Retina (tissue), 1 donor: ENCODE measurements at places on chromosomes 1 and 21.

- no peak for DNase-seq
Measured at GRCh38 chr1:8373125-8373524, 55.2 kb downstream of the SLC45A1 start.

DNA sequence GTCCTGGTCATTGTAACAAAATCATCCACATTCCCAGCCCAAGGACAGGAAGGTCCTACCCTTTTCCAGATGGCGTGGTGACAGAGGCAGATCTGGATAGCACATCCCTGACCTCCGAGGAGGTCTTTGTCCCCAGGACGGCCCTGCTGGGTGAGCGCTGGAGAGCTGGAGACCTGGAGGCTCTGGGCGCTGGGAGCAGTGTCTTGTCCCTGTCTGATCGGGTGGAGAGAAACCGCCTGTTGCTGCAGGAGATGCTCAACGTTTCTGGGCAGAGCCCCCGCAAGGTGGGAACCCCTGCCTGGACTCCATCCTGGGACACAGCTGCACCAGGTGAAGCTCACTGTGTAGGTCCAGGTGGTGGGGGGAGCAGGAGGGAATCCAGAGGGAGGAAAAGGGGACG, 4.1 kb downstream of the KIAA1614 start:
- DNase-seq, result no peak

DNA sequence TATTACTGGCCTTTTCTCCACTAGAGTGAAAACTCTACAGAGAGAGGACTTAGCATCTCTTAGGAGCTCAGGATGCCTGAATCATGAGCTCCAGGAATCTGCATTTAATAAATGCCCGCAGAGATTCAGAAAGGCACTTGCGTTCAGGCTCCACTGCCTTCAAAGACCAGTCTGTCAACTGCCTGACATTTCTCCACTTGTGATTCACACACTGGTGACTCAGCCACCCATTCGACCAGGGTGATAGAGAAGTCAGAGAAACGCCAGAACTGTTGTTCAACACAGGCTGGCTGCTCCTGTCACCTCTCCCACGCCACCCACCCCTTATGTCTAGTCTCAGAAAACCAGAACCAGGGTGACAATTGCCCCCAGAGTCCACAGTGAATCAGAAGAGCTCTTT, 26.9 kb upstream of the LBR start:
- no peak for DNase-seq

DNA sequence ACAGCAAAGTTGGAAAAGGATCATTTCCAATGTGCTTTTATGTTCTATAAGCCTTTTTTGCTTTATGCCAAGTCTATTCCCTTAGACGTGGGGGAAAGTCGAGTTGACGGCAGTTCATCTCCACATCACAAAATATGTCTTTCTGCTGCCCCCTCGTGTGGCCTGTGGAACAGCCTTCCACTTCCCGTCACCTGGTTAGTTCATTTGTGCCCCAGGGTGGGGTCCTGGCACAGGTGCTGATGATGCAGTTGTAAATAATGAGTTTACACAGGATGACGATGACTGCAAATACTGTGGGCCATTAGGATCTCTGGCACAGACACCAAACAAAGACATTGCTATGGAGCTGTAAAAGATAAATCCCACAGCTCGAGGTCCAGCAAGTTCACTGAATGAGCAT, 10.0 kb upstream of the OTUD3 start:
- DNase-seq, result no peak

DNA sequence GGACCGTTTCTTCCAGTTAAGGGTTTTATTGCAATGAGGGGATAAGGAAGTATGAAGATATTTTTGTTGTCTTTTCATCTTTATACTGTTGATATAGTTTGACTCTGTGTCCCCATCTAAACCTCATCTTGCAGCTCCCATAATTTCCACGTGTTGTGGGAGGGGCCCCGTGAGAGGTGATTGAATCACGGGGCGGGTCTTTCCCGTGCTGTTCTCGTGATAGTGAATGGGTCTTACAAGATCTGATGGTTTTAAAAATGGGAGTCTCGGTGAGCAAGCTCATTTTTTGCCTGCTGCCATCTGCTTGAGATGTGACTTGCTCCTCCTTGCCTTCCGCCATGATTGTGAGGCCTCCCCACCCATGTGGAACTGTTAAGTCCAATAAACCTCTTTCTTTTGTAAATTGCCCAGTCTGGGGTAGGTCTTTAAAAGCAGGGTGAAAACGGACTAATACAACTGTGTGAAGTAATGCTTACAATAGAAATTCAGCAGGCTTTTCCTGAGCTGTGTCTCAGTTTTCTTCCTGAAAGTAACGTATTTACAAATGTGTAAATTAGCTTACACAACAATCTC, 377.3 kb downstream of the SIPA1L2 start:
- DNase-seq, result no peak

DNA sequence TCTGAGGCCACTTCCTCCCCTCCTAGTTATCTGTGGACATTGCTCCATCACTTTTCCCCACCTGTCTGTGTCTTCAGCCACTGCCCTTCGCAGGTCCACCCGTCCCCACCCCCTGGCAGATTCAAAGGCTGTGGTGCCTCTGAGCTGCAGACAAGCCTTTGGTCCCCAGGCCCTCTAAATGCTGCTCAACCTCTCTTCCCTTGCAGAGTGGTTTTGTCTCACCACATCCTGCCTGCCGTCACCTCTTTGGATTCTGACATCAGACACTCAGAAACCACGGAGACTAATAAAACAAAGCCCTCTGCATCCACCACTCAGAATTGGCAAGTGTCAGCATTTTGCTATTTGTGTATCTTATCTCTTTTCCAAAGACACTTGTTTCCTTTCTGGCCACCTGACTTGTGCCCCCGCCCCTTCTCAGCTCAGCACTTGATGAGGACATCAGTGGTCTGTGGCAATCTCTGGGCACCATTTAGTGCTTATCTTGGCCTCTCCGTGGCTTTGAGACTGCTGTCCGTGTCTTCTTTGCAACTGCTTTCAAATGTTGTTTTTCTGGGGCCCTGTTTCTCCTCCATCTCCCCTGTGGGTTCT, 7.7 kb downstream of the CNIH3 start:
- no peak for DNase-seq

GRCh38 chr1:62333441-62333840, 14.2 kb upstream of the KANK4 start:
- no peak for DNase-seq

DNA sequence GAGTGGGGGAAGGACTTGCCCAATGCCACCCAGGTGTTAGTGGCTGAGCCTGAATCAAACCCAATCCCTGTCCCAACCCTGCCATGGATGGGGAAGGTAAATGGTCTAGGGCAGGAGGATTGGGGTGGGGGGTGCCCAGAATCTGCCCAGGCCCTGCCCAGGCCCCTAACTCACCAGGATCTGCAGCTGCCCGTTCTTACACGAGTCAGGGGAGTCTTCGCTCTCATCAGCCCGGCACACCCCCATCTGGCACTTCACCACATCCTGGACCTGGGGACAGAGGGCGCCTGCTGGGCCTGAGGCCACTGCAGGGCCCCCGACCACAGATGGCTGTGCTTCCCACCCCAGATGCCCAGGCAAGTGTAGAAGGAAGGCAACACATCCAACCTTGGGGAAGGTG, 28.5 kb upstream of the COL16A1 start:
- DNase-seq, result no peak

GRCh38 chr1:62362926-62363325, 43.7 kb upstream of the KANK4 start:
- DNase-seq, result no peak

DNA sequence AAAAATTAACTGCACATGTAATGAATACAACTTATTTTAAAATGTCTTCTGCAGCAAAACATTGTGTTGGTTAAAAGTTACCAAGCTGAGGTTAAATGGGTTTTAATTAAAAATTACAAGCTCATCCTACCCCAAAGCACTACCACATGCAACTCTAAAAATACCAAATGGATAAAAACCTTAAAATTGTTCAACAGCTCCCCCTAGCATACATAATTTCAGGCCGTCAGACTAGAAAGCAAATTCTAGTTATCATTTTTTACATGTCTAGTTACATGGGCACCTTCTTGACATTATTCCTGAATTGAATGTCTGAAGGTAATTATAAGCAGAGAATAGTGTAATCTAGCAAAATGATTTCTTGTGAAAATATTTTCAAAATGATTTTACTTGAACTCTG, 176.5 kb downstream of the C1orf21 start:
- DNase-seq, result no peak

DNA sequence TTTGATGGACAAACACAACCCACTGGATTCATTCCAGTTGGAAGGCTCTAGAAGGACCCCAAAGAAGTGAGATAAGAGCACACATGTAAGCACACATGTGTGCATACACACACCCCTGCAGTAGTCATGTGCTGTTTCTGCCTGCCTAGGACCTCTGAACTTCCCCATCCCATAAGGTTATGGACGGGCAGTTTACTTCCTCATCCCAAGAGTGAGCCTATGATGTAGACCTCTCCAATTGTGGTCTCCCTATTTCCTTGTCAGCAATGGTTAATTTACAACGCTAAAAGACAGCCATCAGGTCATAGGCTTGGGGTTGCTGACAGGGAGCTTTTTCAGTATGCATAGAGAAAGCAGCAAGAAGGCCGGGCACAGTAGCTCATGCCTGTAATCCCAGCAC, 15.4 kb upstream of the ADAR start:
- no peak for DNase-seq

- DNase-seq, result no peak
Measured at GRCh38 chr21:36754241-36754898, 55.5 kb downstream of the SIM2 start.

DNA sequence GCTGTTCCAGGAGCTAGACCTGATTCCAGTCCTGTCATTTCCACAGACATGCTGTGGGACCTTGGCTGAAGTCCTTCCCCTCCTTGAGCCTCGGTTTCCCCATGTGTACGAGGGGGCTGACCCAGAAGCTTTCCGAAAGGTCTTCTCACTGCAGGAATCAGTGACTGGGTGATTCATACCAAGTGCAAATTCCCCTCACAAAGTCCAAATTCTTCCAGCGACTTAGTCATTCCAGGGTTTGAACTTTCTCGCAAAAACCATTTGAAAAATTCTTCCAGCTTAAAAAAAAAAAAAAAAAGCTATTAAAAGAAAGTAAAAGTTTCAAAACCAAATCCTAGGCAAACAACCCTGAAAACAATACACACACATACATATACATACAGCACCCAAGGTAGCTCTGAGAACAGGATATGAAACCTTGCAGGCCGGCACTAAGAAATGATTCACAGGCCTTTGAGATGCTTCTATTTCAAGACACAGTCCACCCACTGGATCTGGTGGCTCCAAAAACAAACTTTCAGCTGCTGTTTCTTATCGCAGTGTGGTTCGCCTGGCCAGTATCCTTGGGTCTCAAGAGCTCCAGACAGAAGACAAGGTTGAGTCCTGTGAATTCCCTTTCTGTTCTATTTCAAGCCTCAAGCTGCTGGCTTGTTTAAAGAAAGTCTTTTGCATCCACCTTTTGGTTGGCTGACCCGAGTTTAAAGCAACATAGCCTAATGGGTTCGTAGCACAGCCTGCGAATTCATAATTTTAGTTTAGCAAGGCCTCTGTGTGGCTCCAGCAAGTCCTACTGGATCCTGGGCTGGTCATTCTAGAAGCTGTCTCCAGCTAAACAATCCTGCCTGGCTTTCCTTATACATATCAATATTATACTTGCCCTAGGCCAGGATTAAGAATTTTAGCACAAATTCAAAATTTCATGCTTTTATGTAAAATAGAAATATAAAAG, 18.0 kb upstream of the ID3 start:
- no peak for DNase-seq

DNA sequence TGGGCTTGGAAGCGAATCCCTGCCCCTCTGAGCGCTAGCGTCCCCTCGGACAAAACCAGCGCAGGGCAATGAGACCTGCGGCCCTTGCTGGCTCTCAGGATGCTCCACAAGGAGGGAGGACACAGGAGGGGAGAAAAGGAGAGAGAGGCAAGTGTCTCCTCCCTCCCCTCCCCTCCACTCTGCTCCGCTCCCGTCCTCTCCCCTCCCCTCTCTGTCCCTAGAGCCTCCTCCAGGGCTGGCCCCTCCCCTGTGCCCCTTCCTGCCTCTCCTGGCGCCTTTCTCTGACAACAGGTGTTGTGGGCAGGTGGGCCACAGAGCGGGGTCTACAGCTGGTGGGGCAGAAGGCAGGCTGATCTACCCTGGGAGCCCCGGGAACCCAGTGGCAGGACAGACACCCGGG, 35.2 kb downstream of the TP73 start:
- DNase-seq, result no peak

DNA sequence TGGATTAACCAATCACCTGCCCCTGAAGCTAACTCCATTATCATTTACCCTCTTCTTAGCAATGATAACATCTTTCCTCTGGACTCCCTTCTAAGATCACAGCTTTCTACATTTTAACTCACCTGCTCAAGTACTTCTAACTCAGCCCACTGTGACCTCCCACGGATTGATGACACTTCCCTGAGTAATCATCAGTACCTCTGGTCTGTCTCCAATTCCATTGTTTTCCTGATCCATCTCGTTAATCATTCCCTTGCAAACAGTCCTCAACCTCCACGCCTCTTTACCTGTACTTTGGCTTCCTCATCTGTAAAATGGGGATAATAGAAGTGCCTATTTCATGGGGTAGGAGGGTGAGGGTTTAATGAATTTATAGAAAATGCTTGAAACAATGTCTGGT, 195.3 kb upstream of the APP start:
- no peak for DNase-seq

DNA sequence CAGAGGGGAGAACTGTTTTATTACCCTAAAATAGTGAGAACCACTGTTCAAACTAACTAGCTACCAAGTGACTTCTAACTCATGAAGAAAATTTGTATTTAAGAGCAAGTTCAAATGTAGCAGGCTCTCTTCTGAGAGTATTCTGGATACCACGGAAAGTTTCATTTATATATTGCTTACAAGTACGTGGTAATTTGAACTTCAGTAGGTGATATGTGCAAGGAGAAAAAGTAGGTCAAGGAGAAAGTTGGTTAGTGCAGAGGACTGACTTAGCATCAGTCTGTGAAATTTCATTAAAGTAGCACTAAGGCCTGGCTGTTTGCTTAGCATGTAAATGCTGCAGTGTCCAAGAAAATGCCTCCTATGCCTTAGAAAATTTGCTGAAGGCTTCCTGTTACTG, 16.7 kb downstream of the SERPINC1 start:
- DNase-seq, result no peak

GRCh38 chr1:36273024-36273423, 33.1 kb upstream of the SH3D21 start:
- no peak for DNase-seq

GRCh38 chr1:156671804-156672203, 5.4 kb downstream of the NES start:
- DNase-seq, result no peak

DNA sequence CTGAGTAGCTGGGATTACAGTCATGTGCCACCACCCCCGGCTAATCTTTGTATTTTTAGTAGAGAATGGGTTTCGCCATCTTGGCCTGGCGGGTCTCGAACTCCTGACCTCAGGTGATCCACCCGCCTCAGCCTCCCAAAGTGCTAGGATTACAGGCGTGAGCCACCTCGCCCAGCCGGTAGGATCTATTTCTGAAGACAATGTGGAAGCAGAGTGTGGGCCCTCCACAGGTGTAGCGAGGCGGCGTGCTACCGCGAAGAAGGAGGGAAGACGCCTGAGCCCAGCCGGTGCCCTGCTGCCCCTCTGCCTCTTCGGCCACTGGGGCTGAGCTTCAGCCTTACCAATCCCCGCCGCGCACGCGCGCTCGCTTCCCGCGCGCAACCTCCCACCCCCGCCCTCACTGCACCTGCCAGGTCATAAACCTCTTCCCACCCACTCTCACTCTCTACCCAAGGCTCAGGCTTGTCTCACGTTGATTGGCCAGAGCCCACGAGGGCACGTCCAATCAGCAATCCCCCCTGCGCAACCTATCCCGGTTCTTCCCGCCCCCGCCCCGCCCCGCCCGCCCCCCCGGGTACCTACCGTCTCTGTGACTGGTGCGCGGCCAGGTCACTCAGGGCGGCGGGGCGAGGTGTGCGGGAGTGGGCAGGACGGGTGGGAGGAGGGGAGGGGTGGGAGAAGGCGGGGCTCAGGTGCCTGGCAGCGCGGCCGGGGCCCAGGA, 409 bp upstream of the HOOK1 start:
- peak; percentile 77 for DNase-seq
